ENCODE measurements at places on chromosomes 7 and 10.

GRCh38 chr7:39898867-39899266, 51.2 kb upstream of the CDK13 start:
- H3K27me3 ChIP-seq, result no peaks in the 10 kb centered on the region
- no peak for DNase-seq
- no peak overlapping the region for H3K4me3 ChIP-seq
- peaks cover 3% of the 10 kb centered on the region for H3K4me1 ChIP-seq

DNA sequence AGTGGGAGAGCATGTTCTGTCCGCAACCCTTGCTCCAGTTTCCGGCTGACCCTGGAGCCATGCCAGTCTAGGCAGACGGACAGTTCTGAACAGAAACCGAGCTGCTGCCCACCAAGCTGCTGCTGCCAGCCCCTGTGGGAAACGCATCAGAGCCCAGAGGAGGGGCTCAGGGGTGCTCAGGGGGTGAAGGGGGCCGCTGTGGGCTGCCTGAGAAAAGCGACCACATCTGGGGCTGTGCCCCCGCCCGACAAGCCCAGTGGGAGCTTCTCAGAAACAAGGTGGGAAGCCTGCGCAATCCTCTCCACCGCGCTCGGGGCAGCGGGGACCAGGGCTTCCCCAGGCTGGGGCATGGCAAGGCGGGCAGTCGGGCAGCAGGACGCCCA, 38.8 kb upstream of the CFAP46 start:
- no peaks in the 10 kb centered on the region for H3K4me1 ChIP-seq
- no peak for DNase-seq
- peaks cover 55% of the 10 kb centered on the region for H3K27me3 ChIP-seq
- no peak overlapping the region for H3K4me3 ChIP-seq

DNA sequence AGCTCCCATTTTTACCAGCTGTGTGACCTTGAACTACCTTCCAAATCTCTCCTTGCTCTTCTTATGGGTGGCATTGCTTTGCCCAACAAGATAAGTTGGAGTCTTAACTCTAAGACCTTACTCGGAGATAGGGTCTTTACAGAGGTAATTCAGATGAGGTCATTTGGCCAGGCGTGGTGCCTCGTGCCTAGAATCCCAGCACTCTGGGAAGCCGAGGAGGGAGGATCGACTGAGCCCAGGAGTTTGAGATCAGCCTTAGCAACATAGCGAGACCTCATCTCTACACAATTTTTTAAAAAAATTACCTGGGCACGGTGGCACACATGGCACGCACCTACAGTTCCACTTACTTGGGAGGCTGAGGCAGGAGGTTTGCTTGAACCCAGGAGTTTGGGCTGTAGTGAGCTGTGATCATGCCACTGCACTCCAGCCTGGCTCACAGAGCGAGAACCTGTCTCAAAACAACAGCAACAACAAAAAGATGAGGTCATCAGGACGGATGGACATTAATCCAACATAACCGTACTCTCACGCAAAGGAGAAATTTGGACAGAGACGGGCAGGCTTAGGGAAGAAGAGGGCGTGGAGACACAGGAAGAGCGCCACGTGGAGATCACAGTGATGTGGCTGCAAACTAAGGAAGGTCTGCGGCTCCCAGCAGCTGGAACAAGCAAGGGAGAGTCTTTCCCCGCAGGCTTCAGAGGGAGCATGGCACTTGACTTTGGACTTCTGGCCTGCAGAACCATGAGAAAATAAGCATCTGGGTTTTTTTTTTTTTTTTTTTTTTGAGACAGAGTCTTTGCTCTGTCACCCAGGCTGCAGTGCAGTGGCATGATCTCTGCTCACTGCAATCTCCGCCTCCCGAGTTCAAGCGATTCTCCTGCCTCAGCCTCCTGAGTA, 122.3 kb upstream of the CARD11 start:
- H3K27ac ChIP-seq, result no peak overlapping the region
- no peaks in the 10 kb centered on the region for H3K36me3 ChIP-seq
- no peak overlapping the region for H3K4me3 ChIP-seq
- peaks cover 40% of the 10 kb centered on the region for H3K27me3 ChIP-seq
- DNase-seq, result no peak

GRCh38 chr7:132551439-132551838, 24.8 kb downstream of the PLXNA4 start:
- peaks cover 4% of the 10 kb centered on the region for H3K27me3 ChIP-seq
- DNase-seq, result no peak
- no peak overlapping the region for H3K27ac ChIP-seq
- H3K4me1 ChIP-seq, result no peaks in the 10 kb centered on the region
- H3K36me3 ChIP-seq, result no peaks in the 10 kb centered on the region

DNA sequence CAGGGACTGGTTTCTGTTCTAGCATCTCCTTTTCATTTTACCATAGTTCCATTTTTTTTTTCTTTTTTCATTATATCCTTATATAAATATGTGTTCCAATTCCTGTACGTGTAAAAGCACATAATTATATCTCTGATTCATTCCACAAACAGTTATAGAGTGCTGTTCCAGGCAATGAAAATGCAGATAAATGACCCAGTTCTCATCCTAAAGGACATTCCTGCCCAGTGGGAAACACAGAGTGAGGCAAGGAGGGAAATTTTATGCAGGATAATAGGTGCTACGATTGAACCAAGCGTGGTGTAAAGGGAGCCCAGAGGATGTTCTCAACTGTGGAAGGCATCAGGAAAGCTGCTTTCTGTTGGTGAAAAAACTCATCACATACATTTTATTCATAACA, 408.1 kb downstream of the GATA3 start:
- peaks cover 5% of the 10 kb centered on the region for H3K4me1 ChIP-seq
- no peak overlapping the region for H3K4me3 ChIP-seq
- H3K36me3 ChIP-seq, result no peaks in the 10 kb centered on the region
- DNase-seq, result no peak
- H3K27me3 ChIP-seq, result no peaks in the 10 kb centered on the region

DNA sequence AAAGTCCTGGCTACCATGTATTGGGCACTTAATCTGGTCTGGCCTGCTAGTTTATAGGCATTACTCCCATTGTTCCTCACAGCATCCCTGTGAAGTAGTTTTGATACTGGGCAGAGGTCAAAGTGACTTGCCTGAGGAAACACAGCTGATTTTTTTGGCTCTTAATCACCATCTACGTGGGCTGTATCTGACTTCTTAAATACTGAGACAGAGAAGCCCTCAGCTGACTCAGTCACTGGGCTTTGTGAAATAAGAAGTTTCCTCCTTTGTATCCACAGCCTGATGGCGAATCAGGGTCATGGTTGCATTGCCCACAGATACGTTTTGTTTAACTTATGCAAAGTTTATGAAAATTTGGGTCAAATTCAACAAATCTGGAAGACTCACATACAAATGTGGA, 13.2 kb downstream of the TACR2 start:
- no peak overlapping the region for H3K4me3 ChIP-seq
- H3K36me3 ChIP-seq, result peaks cover 41% of the 10 kb centered on the region
- DNase-seq, result no peak
- H3K4me1 ChIP-seq, result peaks cover 34% of the 10 kb centered on the region
- H3K27me3 ChIP-seq, result no peaks in the 10 kb centered on the region

- H3K27ac ChIP-seq, result no peak overlapping the region
- H3K4me3 ChIP-seq, result no peak overlapping the region
- peaks cover 6% of the 10 kb centered on the region for H3K4me1 ChIP-seq
- DNase-seq, result no peak
- no peaks in the 10 kb centered on the region for H3K27me3 ChIP-seq
- no peaks in the 10 kb centered on the region for H3K36me3 ChIP-seq
Observed at GRCh38 chr10:60363187-60363586, 26.5 kb downstream of the ANK3 start.

DNA sequence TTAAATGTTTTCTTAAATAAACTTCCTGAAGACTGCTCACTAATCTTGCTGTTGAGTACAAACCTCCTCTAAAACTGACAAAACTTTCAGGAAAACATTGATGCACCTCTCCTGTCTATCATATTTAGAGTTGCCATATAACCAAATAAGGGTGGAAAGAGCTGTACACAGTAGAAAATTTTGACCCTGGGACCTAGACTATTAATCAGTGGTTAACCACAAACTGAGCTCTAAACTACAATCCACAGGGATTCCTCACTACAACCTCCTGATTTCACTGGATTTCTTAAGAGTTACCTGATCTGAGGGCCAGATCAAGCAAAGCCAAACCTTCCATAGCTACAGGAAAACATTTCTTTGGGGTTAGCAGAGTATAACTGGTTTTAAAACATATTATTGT, 39.9 kb upstream of the WNT16 start:
- no peaks in the 10 kb centered on the region for H3K27me3 ChIP-seq
- no peak overlapping the region for H3K4me3 ChIP-seq
- H3K4me1 ChIP-seq, result no peaks in the 10 kb centered on the region
- H3K27ac ChIP-seq, result no peak overlapping the region
- H3K36me3 ChIP-seq, result no peaks in the 10 kb centered on the region

DNA sequence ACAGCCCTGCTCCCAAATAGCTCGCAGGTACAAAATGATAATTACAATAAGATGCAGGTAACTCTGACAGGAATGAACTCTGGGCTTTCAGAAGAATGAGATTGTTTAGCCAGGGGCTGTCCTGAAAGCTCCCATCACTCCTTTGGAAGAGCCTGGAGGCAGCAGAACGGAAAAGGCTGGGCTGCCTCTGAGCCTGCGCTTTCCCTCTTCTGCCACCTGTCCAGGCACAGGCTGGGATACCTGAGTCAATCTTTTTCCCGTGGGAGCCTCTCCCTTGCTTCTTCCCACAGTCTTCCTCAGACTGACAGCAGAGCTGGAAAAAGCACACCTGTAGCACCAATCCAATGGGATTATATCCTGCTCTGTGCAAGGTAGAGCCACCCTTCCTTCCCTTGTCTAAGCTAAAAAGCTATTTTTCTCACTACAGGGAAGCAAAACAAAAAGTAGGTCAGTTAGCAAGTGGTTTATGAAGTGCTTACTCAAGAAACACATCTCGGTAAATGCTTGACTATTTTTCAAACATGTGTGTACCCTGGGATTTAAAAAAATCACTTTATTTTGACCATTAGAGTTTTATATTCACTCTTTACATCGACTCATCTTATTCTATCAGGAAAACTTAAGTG, 12.3 kb upstream of the CUL1 start:
- no peaks in the 10 kb centered on the region for H3K36me3 ChIP-seq
- DNase-seq, result no peak
- H3K4me3 ChIP-seq, result no peak overlapping the region
- H3K27me3 ChIP-seq, result no peaks in the 10 kb centered on the region
- no peak overlapping the region for H3K27ac ChIP-seq

DNA sequence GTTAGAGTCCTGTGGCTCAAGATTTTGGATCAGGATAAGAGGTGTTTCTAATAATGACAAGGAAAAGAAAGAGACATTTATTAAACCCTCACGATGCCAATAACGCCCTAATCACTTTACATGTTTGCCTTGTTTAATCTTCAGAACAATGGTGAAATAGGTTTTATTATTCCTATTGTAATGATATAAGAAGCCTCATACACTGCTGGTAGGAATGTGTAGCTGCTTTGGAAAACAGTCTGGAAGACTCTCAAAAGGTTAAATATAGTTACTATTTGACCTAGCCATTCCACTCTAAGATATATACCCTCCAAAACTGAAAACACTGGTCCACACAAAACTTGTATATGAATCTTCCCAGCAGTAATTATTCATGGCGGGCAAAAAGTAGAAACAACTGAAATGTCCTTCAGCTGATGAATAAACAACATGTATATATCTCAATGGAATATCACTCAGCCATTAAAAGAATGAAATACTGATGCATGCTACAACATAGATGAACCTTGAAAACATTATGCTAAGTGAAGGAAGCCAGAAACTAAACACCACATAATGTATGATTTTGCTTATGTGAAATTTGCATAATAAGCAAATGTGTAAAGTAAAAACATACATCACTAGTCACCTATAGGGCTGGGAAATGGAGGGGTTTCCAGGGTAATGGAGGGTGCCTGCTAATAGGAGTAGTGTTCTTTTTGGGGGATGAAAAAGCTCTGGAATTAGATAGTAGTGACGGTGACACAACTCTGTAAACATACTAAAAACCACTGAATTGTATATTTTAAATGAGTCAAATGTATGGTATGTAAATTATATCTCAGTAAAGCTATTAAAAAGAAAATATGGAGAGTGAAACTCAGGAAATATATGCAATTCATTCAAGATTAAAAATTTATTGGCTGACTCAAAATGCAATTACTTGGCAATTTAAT, 76.9 kb upstream of the ANK3 start:
- H3K27ac ChIP-seq, result no peak overlapping the region
- H3K4me1 ChIP-seq, result no peaks in the 10 kb centered on the region
- DNase-seq, result no peak
- H3K36me3 ChIP-seq, result no peaks in the 10 kb centered on the region

GRCh38 chr10:71868192-71868697, 17.2 kb upstream of the PSAP start:
- peaks cover 21% of the 10 kb centered on the region for H3K4me1 ChIP-seq
- H3K27me3 ChIP-seq, result no peaks in the 10 kb centered on the region
- peak overlapping the region; percentile 29 for H3K27ac ChIP-seq
- H3K4me3 ChIP-seq, result no peak overlapping the region
- peak; percentile 79 for DNase-seq
- H3K36me3 ChIP-seq, result no peaks in the 10 kb centered on the region

DNA sequence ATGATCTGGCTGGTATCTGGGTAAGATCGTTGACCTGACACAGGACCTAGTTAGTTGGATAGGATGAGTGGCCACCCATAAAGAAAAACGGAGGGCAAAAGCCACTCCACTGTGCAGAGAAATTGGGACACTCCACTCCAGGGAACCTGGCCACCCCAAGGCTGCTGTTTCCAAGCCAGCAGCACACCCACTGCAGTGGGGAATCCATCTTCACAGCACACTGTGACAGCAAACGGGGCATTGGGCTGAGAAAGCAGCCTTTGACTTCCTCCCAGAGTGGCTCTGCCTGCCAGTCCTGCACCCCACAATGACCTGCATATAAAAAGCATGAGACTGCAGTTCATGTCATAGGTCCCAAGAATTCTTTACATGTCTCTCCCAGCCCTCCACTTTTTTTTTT, 52.9 kb downstream of the MTPN start:
- H3K27me3 ChIP-seq, result no peaks in the 10 kb centered on the region
- H3K4me1 ChIP-seq, result no peaks in the 10 kb centered on the region
- H3K4me3 ChIP-seq, result no peak overlapping the region

- no peaks in the 10 kb centered on the region for H3K27me3 ChIP-seq
- no peak overlapping the region for H3K4me3 ChIP-seq
- DNase-seq, result no peak
Observed at GRCh38 chr10:113657544-113657943, 6.3 kb downstream of the NRAP start.

GRCh38 chr10:1502451-1502850, 234.9 kb downstream of the ADARB2 start:
- H3K27ac ChIP-seq, result no peak overlapping the region
- no peaks in the 10 kb centered on the region for H3K27me3 ChIP-seq
- no peak for DNase-seq
- H3K4me3 ChIP-seq, result no peak overlapping the region
- no peaks in the 10 kb centered on the region for H3K4me1 ChIP-seq
- no peaks in the 10 kb centered on the region for H3K36me3 ChIP-seq

DNA sequence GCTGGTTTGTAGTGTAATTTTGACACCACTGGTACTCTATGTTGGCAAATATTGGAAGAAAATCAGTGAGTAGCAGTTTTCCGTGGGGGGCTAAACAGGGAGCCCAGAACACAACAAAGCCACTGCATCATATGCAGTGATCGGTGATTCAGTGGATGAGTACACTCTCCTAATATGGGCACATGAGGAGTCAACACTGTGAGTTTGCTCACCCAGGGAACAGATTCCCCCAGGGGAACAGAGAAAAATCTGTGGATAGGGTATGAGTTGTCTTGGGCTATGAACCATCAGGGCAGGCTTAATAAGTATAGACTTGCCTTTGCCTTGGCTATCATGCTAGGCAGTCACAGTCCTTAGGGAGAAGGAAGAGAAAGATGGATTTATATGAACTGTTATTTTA, 227.7 kb upstream of the SEMA3E start:
- H3K27ac ChIP-seq, result no peak overlapping the region
- no peaks in the 10 kb centered on the region for H3K36me3 ChIP-seq

GRCh38 chr10:17662193-17663138, 18.5 kb downstream of the STAM start:
- no peaks in the 10 kb centered on the region for H3K27me3 ChIP-seq
- H3K4me3 ChIP-seq, result no peak overlapping the region
- no peak for DNase-seq
- H3K36me3 ChIP-seq, result no peaks in the 10 kb centered on the region
- H3K27ac ChIP-seq, result no peak overlapping the region

Data from suprapubic skin (tissue), 4 donors.